CD4-positive, CD25-positive, alpha-beta regulatory T cell (primary cell): ENCODE measurements at places on chromosomes 6 and 20. TPM values are rescaled to one million over a fixed set of nuclear protein-coding genes. Genes with fewer than 3 reads are reported as not detected.

GRCh38 chr6:154572556-154572955, 62.1 kb upstream of the CNKSR3 start:
- no peak for DNase-seq
- no peaks in the 10 kb centered on the region for H3K36me3 ChIP-seq
- H3K27ac ChIP-seq: no peak overlapping the region
- peaks cover 2% of the 10 kb centered on the region for H3K27me3 ChIP-seq
- no peak overlapping the region for H3K4me3 ChIP-seq

GRCh38 chr6:130537447-130537846, 171.6 kb downstream of the TMEM200A start:
- no peaks in the 10 kb centered on the region for H3K4me1 ChIP-seq
- no peaks in the 10 kb centered on the region for H3K36me3 ChIP-seq
- no peak overlapping the region for H3K4me3 ChIP-seq
- no peaks in the 10 kb centered on the region for H3K27me3 ChIP-seq
- no peak for DNase-seq

DNA sequence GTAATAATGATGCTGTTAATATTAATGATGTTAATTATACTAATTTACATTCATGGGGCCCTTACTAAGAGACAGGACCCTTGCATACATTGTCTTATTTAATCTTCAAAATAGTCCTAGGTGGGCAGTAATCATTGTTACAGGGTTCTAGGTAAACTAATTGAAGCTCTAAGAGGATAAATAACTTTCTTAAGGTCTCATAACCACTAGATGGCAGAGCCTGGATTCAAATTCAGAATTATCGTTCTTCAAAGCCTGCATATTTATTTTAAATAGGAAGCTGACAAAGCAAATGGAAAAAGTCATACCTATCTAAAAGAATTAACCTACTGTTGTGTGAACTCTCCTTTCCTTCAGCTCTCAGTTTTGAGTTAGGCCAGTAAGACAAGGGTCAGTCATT, 23.5 kb downstream of the PTCHD4 start:
- H3K4me1 ChIP-seq: no peaks in the 10 kb centered on the region
- DNase-seq: no peak
- H3K27me3 ChIP-seq: no peaks in the 10 kb centered on the region

DNA sequence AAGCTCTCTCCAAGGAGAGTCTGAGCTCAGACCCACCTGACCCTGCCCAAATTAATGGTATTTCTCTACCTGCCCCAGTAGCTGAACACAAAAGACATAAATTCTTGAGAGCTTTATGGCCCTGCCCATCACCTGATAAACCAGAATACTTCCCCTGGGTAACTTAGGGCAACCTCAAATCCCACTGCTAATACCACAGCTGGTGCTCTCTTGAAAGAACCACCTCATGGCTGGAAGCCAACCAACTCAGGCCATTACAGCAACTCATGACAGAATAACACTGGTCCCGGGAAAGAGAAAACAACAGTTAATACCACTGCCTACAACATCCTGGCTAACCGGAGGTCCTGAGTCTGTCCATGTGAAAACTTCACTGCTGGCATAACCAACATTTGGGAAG, 328.6 kb downstream of the NKAIN2 start:
- H3K36me3 ChIP-seq: no peaks in the 10 kb centered on the region
- no peak overlapping the region for H3K4me3 ChIP-seq
- no peaks in the 10 kb centered on the region for H3K4me1 ChIP-seq
- no peaks in the 10 kb centered on the region for H3K27me3 ChIP-seq
- H3K27ac ChIP-seq: no peak overlapping the region
- no peak for DNase-seq

- H3K4me1 ChIP-seq: no peaks in the 10 kb centered on the region
- no peaks in the 10 kb centered on the region for H3K27me3 ChIP-seq
- H3K27ac ChIP-seq: no peak overlapping the region
- H3K4me3 ChIP-seq: no peak overlapping the region
Measured at GRCh38 chr6:51265426-51265825, 446.8 kb downstream of the TFAP2B start.

- H3K4me3 ChIP-seq: no peak overlapping the region
- DNase-seq: no peak
- no peak overlapping the region for H3K27ac ChIP-seq
- H3K4me1 ChIP-seq: no peaks in the 10 kb centered on the region
- H3K36me3 ChIP-seq: no peaks in the 10 kb centered on the region
Measured at GRCh38 chr20:41960166-41960565, 342.0 kb upstream of the CHD6 start.

DNA sequence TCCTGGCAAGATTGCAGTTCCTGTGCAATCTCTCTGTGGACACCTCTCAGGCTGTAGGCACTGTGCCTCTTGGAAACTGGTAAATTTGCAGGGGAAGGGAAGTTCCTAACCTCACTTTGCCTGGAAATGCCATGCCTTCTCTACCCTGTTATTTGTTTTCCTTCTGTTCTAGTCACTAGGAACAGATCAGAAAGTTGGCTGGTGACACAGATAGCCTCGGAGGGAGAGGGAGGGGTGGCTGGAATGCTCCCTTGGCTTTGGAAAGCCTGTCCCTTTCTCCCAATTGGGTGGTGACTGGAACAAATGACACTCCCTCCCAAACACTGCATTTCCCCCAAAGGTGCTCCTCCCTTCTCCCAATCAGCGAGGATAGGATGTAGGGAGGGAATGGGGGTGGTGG, 131.5 kb upstream of the F13A1 start:
- H3K27ac ChIP-seq: no peak overlapping the region
- H3K27me3 ChIP-seq: no peaks in the 10 kb centered on the region
- H3K36me3 ChIP-seq: no peaks in the 10 kb centered on the region
- no peaks in the 10 kb centered on the region for H3K4me1 ChIP-seq
- DNase-seq: no peak
- no peak overlapping the region for H3K4me3 ChIP-seq

- H3K4me3 ChIP-seq: no peak overlapping the region
- H3K27me3 ChIP-seq: peaks cover 3% of the 10 kb centered on the region
- no peaks in the 10 kb centered on the region for H3K36me3 ChIP-seq
- no peak for DNase-seq
- no peak overlapping the region for H3K27ac ChIP-seq
Measured at GRCh38 chr6:77470983-77471382, 7.7 kb upstream of the HTR1B start.

- H3K36me3 ChIP-seq: no peaks in the 10 kb centered on the region
- no peak for DNase-seq
- no peak overlapping the region for H3K27ac ChIP-seq
- H3K27me3 ChIP-seq: no peaks in the 10 kb centered on the region
- no peak overlapping the region for H3K4me3 ChIP-seq
Measured at GRCh38 chr20:58102261-58102660, 126.2 kb downstream of the ANKRD60 start.

- no peaks in the 10 kb centered on the region for H3K36me3 ChIP-seq
- H3K4me1 ChIP-seq: no peaks in the 10 kb centered on the region
- peaks cover 4% of the 10 kb centered on the region for H3K27me3 ChIP-seq
- H3K4me3 ChIP-seq: no peak overlapping the region
- H3K27ac ChIP-seq: no peak overlapping the region
Measured at GRCh38 chr20:54131675-54132611, 41.8 kb downstream of the CYP24A1 start.

- no peaks in the 10 kb centered on the region for H3K27me3 ChIP-seq
- H3K27ac ChIP-seq: peak overlapping the region; percentile 84
- H3K4me3 ChIP-seq: peak overlapping the region; percentile 85
- peaks cover 37% of the 10 kb centered on the region for H3K4me1 ChIP-seq
Measured at GRCh38 chr6:167046861-167047495, 47.8 kb downstream of the CEP43 start.

GRCh38 chr6:169811072-169811471, 59.6 kb downstream of the ERMARD start:
- no peak overlapping the region for H3K27ac ChIP-seq
- no peak for DNase-seq
- H3K4me3 ChIP-seq: no peak overlapping the region
- H3K27me3 ChIP-seq: no peaks in the 10 kb centered on the region
- no peaks in the 10 kb centered on the region for H3K36me3 ChIP-seq

DNA sequence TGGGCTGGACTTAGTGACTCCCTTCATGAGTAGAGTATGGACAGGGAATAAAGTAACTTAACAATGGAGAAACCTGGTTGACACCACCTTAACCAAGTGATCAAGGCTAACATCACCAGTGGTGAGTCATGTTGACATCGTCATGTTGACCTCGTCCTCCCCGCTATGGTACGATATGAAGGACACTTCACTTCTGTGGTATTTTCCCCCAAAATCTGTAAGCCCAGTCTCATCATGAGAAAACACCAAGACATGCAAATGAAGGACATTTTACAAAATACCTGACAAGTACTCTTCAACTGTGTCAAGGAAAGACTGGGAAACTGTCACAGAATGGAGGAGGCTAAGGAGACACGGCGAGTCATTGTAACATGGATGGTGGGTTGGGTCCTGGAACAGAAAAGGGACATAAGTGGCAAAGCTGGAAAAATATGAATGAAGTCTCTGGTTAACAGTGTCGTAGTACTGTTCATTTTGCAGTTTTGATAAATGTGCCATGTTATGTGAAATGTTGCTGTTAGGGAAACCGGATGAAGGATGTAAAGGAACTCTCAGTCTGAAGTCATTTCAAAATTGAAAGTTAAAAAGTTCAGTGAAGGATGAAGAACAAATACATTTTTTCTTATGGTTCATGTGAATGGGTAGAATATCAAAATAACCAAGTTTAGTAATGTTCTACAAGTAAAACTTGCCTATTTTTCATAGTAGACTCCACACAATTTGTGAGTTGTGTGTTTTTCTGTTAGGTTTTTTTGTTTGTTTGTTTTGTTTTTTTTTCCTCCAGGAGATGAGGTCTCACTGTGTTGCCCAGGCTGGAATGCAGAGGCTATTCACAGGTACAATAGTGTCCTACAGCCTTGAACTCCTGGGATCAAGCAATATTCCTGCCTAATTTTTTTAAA, 247.5 kb downstream of the TMEM242 start:
- no peak for DNase-seq
- H3K27ac ChIP-seq: no peak overlapping the region
- H3K4me1 ChIP-seq: peaks cover 9% of the 10 kb centered on the region
- H3K4me3 ChIP-seq: peak overlapping the region; percentile 70

GRCh38 chr6:157727629-157728182, 95.3 kb upstream of the SNX9 start:
- H3K36me3 ChIP-seq: no peaks in the 10 kb centered on the region
- H3K4me3 ChIP-seq: no peak overlapping the region
- no peaks in the 10 kb centered on the region for H3K27me3 ChIP-seq
- H3K27ac ChIP-seq: no peak overlapping the region
- H3K4me1 ChIP-seq: no peaks in the 10 kb centered on the region

DNA sequence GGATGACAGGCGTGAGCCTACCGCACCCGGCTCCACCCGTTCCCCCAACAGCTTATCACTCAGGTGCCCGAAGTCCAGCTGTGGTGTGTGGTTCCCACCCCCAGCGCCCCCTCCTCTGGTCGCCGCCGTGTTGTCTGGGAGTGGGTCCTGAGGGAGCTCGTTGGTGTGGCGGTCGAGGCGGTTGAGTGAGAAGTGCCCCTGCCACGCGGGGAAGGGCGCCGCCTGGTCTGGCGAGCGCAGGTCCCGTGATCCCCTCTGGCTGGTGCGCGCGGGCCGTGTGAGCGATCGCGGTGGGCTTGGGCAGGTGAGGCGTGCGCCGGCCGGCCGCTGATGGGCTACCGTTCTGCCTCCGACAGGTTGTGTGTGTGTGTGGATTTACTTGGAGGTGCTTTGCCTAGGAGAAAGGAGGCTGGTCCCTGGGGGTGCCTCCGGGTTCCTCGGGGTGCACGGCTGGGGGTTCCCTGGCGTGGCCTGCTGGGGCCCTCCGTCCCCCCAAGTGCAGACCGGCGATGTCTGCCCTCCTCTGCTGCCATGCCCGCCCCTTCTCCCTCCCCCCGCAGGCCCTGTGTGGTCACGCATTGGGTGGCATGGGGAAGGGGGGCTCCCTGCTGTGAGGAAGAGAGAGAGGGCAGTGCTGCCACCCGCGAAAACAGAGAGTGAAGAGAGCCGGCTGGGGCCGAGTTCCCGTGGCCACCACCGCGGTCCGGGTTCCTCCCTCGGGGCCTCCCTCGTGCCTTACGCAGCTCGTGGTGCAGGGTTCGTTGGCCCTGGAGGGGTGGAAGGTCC, 336.0 kb upstream of the DEFB115 start:
- H3K27me3 ChIP-seq: no peaks in the 10 kb centered on the region
- no peak overlapping the region for H3K4me3 ChIP-seq
- no peaks in the 10 kb centered on the region for H3K4me1 ChIP-seq
- DNase-seq: no peak
- no peaks in the 10 kb centered on the region for H3K36me3 ChIP-seq

DNA sequence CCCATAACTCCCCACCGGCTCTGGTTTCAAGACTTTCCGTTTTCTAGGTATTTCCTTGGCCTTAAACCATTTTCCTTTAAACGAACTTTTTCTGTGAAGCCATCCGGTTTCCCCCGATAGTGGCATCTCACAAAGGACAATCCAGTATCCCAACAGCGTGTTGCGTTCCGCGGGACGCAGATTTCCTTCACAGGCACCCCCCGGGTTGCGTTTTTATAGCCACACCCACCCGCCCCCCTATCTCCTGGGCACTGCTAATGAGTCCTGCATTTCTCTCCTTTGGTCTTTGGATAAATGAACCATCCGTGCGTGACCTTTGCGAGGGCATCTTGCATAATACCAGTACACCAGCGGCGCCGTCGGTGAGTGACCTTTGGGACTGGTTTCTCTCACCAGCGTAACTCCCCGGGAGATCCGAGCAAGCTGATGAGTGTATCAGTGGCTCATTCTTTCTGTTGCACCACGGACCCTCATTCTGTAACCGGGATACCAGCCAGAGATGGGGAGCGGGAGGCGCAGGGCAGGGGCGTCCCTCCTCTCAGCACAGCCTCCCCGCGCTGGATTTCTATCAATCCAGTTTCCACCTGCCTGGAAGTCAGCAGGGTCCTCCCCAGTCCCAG, 586 bp upstream of the NQO2 start:
- no peaks in the 10 kb centered on the region for H3K36me3 ChIP-seq
- peak overlapping the region; percentile 70 for H3K4me3 ChIP-seq
- peak overlapping the region; percentile 86 for H3K27ac ChIP-seq

DNA sequence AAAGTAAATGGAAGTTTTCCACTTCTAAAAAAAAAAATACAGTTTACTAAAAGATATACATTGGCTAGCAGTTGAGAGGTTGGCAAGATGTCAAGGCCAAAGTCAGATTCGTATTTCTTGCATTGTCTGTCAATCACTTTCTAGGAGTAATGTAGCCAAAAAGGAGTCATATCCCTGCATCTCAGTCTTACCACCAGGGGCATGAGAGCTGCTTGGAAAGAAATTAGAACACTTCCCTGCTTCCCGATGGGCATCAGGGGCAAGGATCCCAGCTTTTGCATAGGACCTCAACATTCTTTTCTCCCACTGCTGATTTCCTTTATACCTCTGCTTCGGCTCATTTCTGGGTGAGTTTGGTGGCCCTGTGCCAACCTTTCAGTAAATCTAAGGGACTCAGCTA, 581.0 kb upstream of the MAP3K7 start:
- no peaks in the 10 kb centered on the region for H3K4me1 ChIP-seq
- no peak overlapping the region for H3K4me3 ChIP-seq
- H3K27me3 ChIP-seq: no peaks in the 10 kb centered on the region

GRCh38 chr6:168107191-168107983, 28.4 kb upstream of the FRMD1 start:
- no peaks in the 10 kb centered on the region for H3K27me3 ChIP-seq
- H3K4me1 ChIP-seq: no peaks in the 10 kb centered on the region
- no peak overlapping the region for H3K4me3 ChIP-seq
- H3K36me3 ChIP-seq: no peaks in the 10 kb centered on the region
- DNase-seq: no peak
- H3K27ac ChIP-seq: no peak overlapping the region

The MYMX gene
- total RNA-seq: not detected

The ID4 gene
- not detected for total RNA-seq

The PGC gene
- not detected for total RNA-seq

The MOG gene
- not detected for total RNA-seq

The LAMA2 gene
- 0.47 TPM for total RNA-seq

The DLL1 gene
- 1.1 TPM for total RNA-seq

The GUCA1A gene
- total RNA-seq: not detected

The SLC22A16 gene
- total RNA-seq: 0.54 TPM

The GINS1 gene
- 0.76 TPM for total RNA-seq

The BPIFB1 gene
- total RNA-seq: not detected

The CYB5R4 gene
- 28.3 TPM for total RNA-seq

The LTA gene
- 15.6 TPM for total RNA-seq

The CDKN1A gene
- 115 TPM for total RNA-seq
